Frontal cortex (tissue), 4 donors: ENCODE measurements at places on chromosomes 11 and 22.

- no peak for DNase-seq
Measured at GRCh38 chr11:111310723-111311122, 12.4 kb downstream of the POU2AF3 start.

DNA sequence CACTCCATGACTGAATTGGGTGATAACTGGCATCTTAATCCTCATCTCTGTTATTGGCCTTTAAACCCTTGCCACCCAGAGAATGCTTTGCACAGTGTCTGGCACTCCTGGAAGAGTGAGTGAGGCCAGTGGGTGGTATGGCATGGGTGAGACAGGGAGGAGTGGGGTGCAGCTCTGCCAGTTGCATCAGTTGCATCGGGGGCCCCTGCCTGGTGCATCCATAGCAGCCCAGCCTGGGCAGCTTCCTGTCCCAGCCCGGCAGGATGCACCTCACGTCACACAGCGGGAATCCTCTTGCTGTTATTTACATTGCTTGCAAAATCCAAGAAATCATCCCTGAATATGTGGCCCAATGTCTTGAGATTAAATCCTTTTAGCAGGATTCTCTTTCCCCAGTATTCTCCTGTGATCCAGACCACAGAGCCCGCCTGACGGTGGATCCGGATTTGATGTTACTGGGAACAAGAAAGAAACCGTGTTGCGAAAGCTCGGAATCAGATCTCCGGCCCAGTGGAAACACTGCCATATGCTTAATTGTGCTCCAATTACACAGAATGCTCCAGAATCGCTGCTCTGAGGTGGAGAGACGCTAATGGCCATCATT, 37.6 kb upstream of the MN1 start:
- DNase-seq = no peak

GRCh38 chr11:105132716-105133511, 6.7 kb downstream of the CARD18 start:
- no peak for DNase-seq

GRCh38 chr11:76394411-76394810, 13.3 kb downstream of the GVQW3 start:
- DNase-seq = no peak

- no peak for DNase-seq
Measured at GRCh38 chr22:24510637-24511625, 15.8 kb downstream of the UPB1 start.

- no peak for DNase-seq
Measured at GRCh38 chr11:105592035-105592434, 17.8 kb upstream of the GRIA4 start.

- no peak for DNase-seq
Measured at GRCh38 chr22:29998627-29999384, 81.5 kb upstream of the HORMAD2 start.

- no peak for DNase-seq
Measured at GRCh38 chr11:1883346-1884302, 8.1 kb downstream of the PRR33 start.

DNA sequence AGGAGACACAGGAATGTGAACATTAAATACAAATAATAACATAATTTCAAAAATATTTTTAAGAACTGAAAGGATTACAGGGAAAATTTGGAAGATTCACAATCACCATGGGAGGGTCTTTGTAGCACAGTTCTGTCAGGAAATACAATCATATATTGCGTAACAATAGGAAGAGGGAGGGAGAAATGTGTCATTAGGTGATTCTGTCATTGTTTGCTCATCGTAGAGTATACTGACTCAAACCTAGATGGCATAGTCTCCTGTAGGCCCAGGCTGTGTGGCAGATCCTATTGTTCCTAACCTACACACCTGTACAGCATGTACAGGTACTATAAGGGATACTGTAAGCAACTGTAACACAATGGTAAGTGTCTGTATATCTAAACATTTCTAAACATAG, 330.4 kb downstream of the BRD1 start:
- no peak for DNase-seq

- no peak for DNase-seq
Measured at GRCh38 chr11:64586366-64586765, 4.7 kb upstream of the SLC22A12 start.

DNA sequence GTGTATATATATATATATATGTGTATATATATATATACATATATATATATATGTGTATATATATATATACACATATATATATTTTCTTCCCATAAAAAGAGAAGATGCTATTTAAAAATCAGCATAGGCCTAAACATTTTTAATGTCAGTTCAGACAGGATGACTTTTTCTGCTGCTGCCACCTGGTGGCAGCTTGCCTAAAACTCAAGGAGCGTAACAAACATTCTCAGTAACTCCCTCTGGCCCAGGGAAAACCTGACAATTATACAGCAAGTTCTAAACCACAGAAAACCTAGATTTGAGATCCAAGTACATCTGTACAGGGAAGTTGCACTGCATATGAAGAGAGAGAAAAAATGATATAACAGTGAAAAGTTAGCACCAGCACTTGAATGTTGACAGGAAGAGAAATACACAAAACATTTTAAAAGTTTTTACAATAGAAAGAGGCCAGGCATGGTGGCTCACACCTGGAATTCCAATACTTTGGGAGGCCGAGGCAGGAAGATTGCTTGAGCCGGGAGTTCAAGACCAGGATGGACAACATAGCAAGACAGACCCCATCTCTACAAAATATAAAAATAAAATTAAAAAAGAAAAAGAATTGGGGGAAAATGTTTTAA, 16.6 kb downstream of the OR8A1 start:
- no peak for DNase-seq

GRCh38 chr11:128506999-128507611, 80.3 kb downstream of the ETS1 start:
- DNase-seq = no peak

- peak; percentile 49 for DNase-seq
Measured at GRCh38 chr11:111777094-111778046, 11.2 kb upstream of the PPP2R1B start.

GRCh38 chr11:2932850-2933251, 3.6 kb upstream of the PHLDA2 start:
- DNase-seq = no peak

DNA sequence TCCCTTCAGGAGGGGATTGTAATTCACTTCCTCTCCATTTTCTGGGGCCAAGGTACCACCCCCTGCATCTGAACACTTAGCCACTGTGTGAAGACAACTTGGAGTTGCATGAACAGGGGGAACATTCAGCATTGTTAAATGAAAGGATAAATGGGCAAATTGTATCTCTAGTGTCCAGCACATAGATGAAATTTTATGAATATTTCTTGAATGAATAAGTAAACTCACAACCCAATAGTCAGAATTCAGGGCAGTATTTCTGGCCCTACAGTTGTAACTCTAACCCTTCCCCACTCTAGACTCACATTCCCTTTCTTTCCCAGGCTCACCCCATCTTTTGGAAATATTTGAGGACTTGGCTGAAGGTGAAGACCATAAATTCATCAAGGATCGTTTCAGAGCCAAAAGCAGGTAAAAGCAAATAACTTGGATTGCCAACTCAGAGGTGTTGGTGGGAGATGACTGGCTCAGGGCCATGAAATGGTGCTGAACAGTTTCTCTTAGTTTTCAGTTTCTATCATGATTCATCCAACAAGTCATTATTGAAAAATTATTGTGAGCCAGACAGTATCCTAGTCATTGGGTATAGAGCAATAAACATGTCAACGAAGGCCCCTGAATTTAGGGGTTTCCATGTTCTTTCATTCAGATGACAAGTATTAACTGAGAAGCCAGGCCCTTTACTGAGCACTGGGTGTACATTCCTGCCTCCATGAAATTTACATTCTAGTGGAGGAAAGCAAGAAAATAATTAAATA, 33.3 kb upstream of the ZC3H12C start:
- no peak for DNase-seq

DNA sequence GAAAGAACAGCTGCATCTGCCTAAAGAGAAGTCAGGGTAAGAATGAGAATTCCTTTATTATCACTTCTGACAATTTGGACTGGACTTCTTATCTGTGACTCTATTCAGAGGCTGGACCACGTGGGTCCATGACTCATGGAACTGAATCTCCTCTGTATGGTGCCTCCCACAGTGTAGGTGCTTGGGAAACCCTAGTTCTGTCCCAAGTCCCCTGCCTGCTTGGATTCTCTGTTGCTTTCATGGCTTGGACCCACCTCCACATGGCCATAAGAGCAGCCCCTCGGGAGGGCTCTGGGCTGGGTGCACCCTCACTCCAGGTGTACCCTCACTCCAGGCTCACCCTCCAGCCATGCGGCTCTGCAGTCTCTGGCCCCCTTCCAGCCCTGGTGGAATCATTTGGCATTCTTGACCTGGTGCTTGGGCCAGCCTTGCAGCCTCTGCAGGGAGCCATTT, 153.4 kb downstream of the CACNA1I start:
- no peak for DNase-seq

DNA sequence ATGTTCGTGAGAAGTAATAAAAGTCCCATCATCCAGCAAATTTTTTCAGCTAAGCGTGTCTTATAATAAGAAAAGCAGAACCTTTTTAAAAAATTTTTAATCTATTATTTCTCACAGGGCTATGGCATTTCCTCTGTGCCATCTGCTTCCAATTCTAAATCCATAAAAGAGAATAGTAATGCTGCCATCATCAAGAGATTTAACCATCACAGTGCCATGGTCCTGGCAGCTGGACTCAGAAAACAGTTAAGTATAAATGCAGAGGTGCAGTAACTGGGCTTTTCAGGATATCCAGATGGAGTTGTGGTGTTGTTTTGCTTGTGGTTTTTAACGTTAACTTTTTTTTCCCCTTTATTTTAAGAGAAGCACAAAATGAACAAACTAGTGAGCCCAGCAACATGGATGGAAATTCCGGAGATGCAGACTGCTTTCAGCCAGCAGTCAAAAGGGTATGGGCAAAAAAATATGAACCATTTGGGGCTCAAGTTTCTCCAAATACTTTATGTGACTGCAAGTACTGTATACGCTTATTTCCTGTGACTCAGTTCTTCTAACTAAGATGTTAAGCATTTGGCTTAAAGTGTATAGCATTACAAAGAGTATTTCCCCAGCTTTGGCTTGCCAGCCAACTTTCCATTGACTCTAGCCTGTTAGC, 25.2 kb downstream of the GTF2H1 start:
- DNase-seq = no peak

DNA sequence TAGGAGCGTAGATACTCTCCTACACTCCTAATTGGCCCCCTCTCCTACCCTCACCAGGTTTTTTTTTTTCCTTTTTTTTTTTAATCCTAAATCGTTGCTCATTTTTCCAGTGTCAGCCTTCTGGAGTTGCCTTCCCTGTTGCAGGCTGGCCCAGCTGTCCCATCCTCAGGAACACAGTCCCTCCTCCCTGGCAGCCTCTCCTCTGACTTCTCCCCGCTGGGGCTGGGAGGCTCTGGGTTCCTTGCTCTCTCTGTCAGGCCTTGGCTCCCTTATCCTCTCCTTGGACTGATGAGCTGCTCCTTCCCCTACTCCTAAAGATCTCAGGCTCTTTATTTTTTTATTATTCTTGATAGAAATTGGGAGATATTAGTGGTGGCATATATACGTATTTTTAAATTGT, 62.2 kb downstream of the PKNOX2 start:
- no peak for DNase-seq

- no peak for DNase-seq
Measured at GRCh38 chr11:87330187-87330601, 292.5 kb downstream of the TMEM135 start.

DNA sequence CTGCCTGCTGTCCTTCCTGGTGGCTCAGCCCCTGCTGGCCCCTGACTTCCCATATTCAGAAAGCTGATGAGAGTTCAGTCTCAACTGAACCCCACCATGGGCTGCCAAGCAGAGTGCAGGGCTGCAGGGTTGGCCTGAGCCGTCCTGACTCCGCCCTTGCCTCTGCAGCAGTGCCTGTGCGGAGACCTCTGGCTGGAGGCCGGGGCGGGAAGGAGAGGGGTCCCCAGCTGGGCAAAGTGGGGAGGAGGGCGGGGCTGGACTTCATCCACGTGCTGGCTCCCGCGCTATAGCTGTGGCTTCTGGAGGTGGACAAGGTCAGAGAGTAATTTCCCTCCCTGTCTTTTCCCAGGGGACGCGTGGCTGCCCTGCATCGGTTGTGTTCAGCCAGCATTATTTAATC, 13.6 kb downstream of the GLB1L3 start:
- DNase-seq = no peak

DNA sequence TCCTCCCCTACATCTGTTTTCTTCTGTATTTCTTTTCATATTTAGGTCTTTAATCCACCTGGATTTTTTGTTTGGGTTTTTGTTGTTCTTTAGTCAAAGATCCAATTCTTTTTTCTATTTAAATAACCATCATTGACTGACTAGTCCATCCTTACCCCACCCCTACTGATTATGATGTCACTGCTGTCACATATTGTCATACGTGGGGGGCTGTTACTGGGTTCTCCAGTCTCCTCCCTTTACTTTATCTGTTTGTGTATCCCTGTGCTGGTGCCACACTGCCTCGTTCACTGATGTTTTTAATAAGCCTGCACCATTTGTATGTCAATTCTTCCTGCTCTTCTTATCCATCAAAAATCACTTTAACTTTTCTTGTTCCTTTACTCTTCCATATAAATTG, 6.9 kb upstream of the DCPS start:
- DNase-seq = no peak

DNA sequence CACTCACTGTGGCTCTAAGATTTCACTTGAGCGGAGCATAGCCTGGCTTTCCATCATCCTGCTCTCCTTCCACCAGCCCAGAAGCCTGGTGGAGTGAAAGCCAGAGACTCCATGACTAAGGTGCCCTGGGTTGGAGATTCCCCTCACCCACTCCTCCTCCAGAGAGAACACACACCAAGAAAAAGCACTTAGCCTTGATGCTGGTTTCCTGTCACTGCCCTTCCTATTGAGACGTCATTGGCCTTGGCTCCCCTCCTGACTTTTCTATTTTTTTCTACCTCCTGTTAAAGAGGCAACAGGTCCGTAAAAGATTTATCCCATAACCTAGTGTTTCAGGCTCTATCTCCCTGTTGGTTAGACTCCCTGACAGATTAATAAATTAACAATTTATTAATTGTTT, 38.5 kb upstream of the APLNR start:
- DNase-seq = no peak

GRCh38 chr11:10405865-10406592, 49.0 kb upstream of the AMPD3 start:
- peak; percentile 24 for DNase-seq

DNA sequence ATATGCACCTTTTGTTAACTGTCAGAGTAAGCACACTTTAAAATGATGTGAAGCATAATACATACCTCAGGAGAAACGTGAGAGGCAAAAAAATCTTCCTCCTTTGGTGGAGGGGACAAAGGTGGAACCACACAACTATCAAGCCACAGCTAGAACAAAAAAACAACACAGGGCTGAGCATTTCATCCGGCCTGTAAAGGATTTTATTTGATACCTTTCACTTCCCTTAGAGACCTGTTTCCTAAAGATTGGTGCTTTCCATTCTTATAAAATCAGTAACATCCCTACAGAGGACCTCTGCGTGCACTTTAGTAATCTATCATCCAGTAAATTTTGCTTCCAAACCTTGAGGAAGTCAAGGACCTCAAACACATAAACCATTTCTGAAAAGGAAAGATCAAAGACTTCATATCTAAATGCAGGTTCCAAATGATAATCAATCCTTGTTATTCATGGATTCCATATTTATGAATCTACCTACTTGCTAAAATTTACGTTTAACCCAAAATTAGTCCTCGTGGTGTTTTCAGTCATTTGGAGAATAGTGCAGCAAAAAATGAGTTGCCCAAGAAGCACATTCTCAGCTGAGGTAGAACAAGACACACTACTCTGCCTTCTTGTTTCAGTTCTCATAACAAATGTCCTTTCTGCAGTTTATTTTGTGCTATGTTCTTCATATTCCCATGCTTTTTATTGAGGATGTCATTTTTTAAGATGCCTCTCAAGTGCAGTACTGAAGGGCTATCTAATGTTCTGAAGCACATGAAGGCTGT, 22.7 kb downstream of the ARFGAP3 start:
- DNase-seq = no peak

- no peak for DNase-seq
Measured at GRCh38 chr11:35122308-35122707, 16.7 kb upstream of the CD44 start.
